Hematopoietic multipotent progenitor cell (in vitro differentiated cells): ENCODE measurements at places on chromosomes 5 and 9.

- DNase-seq: no peak
Measured at GRCh38 chr5:180495292-180495691, 1.1 kb downstream of the CNOT6 start.

- DNase-seq: no peak
Measured at GRCh38 chr9:126386088-126386487, 59.5 kb downstream of the MVB12B start.

DNA sequence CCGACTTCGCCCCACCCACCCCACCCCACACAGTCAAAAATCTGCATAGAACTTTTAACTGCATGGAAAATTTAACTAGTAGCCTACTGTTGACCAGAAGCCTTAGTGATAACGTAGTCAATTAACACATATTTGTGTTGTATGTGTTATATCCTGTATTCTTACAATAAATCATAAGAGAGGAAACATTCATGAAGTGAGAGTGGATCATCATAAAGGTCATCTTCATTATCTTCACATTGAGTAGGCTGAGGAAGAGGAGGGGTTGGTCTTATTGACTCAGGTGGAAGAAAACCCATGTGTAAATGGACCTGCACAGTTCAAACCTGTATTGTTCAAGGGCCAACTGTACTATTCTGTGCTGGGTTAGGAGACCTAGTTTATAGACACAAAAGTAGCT lies 31.4 kb downstream of the XPA start:
- no peak for DNase-seq

DNA sequence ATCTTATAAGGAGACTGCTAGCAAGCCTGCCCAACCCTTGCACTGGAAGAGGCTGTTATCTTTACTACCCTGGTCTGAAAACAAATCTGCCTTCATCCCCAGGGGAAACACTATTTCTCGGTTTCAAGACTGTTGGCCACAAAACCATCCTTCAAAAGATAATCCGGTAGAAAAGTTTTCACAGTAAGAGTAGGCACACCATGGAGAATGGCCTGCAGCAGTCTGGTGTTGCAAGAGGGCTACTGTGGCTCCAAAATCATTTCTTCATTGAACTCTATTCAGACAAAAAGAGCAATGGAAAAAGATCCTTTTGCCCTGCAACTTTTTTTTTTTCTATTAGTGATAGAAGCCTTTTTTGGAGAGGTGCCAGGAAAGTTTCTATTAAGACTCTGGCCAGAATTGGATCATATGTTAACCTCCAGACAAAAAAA lies 163.9 kb downstream of the ARHGEF28 start:
- DNase-seq: no peak

GRCh38 chr9:89376741-89377351 lies 58.5 kb downstream of the SECISBP2 start:
- DNase-seq: no peak

DNA sequence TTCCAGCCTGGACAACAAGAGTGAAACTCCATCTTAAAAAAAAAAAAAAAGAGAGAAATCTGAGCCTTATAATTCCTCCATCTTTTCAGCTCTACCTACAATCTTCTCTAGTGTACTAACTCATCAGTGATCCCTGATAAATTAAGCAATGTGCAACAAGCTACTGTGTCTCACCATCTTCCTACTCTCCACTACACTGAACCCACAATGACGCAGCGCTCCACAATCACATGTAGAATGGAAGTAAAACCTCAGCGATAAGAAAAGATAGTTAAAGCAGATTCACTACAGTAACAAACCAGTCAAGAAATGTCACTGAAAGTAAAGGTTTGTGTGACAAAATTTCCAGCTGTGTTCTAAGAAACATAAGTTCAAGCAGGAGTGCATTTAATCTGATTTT lies 13.5 kb downstream of the ABCA1 start:
- DNase-seq: no peak

GRCh38 chr5:138872841-138873465 lies 2.2 kb downstream of the LRRTM2 start:
- DNase-seq: no peak

GRCh38 chr9:123478967-123479602 lies 123.1 kb downstream of the CRB2 start:
- DNase-seq: no peak

DNA sequence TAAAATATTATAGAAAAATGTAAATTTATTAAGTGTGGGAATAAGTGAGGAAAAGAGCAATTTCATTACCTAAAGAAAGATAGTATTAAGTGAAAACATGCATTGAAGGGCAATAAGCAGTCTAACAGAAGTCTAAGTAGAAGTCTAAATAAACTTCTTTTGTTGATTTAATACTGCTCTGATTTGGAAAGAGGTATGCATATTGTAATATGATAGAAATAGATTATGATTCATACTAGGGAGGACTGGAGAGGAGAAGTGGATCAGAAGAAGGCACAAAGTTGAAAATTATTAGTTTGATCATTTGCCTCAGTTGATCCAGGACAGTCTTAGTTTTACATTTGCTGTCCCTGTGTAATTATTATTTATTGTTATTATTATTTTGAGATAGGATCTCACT lies 6.6 kb upstream of the ERBIN start:
- no peak for DNase-seq

DNA sequence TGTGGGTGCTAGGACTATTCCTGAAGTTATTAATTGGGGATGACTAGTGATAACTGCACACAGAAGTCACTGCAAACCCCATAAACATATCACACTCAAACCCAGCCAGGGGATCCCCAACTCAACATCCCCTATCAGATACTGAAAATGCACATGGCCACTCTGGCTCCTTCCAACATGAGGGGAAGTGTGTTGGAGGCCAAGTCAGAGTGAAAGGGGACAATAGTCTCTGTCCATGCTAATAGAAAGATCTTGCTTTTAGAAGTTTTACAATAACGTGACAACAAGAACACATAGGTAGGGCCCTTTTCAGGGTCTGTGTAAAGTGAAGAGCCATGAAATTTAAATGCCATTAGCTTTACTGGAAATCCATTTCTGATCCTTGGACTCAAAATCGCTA lies 98.8 kb upstream of the SEMA6A start:
- no peak for DNase-seq

DNA sequence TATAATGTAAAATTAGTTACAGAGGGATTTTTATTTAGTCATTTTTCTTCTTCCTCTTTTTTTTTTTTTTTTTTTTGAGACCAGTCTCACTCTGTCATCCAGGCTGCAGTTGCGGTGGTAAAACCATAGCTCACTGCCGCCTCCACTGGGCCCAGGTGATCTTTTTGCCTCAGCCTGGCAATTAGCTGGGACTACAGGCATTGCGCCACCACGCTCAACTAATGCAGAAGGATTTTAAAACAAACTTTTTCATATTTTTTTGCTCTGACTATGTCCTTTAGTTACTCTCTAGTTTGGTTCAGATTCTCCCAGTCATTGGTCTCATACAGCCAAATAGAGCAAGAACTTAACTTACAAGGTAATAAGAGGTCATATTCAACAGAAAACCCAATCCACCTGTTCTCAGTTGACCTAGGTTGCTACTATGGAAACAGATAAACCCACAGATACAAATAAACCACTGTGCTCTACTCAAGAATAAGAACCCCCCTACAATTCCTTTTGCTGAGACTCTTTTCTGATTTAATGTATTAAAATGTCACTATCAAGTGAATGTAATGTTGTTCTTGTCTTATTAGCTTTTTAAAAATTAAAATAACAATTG lies 50.1 kb upstream of the TTC39B start:
- DNase-seq: no peak

- DNase-seq: no peak
Measured at GRCh38 chr9:21841133-21841532, 38.7 kb downstream of the MTAP start.

DNA sequence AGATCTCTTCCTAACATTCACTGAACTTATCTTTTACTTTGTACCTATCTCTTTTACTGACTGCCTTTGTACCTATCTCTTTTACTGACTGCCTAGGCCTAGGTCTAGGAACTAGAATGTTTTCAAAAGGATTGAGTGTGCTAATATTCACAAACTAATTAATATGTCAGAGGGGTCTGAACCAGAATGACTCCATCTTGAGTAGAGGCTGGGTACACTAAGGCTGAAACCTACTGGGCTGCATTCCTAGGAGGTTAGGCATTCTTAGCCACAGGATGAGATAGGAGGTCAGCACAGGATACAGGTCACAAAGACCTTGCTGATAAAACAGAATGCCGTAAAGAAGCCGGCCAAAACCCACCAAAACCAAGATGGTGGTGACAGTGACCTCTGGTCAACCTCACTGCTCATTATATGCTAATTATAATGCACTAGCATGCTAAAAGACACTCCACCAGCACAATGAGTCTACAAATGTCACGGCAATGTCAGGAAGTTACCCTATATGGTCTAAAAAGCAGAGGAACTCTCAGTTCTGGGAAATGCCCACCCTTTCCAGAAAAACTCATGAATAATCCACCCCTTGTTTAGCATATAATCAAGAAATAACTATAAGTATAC lies 2.5 kb upstream of the RHOBTB3 start:
- DNase-seq: peak; percentile 23

- no peak for DNase-seq
Measured at GRCh38 chr9:136578626-136578914, 32.7 kb upstream of the NOTCH1 start.

- no peak for DNase-seq
Measured at GRCh38 chr5:178314961-178315820, 82.6 kb upstream of the PHYKPL start.

DNA sequence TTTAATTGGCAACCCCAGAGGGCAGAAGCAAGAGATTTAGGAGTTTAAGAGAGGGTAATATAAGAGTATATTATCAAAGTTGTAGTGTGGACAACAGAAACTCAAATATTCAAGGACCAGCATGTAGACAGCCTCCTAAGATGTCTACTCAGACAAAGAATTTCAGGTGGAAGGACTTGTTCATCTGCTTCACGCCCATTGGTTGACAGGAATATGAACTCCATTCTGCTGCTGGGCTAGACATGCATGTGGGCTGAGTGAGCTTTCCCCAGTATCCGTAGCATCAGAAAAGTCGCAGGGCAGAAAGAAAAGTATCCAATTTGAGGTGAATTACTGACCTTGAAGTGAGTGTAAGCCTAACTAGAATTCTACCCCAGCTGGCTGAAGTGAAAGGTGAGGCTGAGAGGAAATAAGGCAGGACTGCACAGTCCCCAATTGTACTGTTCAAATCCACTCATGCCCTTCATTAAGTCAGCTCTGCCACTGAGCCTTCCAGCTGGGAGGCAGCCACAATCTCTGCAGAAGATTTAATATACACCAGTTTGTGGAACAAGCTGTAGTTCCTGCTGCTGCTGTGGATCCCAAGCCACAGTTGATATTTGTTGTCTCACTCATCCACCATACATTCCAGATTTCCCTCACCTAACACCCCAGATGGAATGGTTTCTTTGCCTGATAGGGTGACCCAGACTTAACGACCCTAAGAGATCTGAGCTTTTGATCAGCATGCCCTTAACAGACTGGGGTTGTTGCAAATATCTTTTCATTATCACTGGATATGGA lies 41.2 kb downstream of the PDCD1LG2 start:
- DNase-seq: no peak

- DNase-seq: no peak
Measured at GRCh38 chr5:855771-856530, 5.2 kb upstream of the ZDHHC11 start.

DNA sequence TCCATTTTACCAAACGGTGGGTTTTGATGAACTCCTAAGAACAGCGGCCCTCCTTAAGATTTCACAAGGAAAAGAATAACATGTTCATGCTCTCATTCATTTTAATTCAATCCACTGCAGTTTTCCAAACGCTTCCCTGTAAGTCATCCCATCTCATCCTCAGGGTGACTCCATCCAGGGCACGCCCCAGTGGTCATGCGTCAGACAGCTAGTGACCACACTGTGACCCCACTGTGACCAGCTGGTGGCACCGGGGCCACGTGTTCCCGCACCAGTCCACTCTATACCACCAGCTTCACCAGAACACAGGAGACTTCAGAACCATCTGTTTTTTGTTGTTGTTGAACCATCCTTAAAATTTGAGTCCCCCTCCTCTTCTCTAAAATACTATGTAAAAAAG lies 14.3 kb downstream of the ATPSCKMT start:
- DNase-seq: no peak

GRCh38 chr5:168590666-168591065 lies 11.5 kb upstream of the PANK3 start:
- DNase-seq: no peak

GRCh38 chr5:103785569-103785968 lies 223.0 kb upstream of the NUDT12 start:
- DNase-seq: no peak

GRCh38 chr9:12163723-12164458 lies 529.3 kb upstream of the TYRP1 start:
- DNase-seq: no peak

DNA sequence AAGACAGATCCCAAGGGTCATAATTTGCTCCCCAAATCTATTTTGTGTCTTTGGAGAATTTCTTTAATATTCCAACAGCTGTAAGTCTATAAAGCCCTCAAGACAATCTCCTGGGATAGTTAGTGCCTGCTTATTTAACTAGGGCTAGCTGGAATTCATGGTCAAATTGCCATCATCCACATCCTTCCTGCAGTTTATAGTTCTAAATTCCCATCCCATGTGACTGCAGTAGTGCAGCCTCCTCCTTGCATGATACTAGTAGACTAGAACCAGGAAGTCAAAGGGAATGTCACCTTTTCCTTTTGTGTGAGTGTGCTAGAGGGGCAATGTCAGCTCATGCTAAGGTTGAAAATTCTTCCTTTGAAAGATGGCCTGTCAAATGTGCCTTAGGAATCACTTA lies 214.8 kb upstream of the PIK3R1 start:
- no peak for DNase-seq

- no peak for DNase-seq
Measured at GRCh38 chr9:134193912-134194535, 29.7 kb upstream of the RNU6ATAC start.

DNA sequence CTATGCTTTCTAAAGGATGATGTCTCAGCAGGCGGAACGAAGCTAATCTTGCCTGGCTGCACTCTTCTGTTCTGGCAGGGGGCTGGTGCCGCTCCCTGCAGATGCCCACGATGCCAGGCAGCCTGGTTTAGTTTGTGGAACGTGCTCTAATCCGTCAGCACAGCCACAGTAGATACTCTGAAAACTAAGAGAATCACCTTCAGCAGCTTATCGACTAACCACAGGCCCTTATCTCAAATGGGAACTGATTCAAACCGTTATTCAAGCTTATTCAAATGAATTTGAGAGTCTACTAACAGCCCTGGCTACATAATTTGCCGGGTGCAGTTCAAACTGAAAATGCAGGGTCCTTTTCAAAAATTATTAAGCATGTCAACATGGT lies 246.6 kb upstream of the ANKRD55 start:
- DNase-seq: no peak

- no peak for DNase-seq
Measured at GRCh38 chr5:60916646-60917045, 28.2 kb downstream of the ERCC8 start.

- DNase-seq: peak; percentile 7
Measured at GRCh38 chr5:72956324-72957140, 691 bp downstream of the FCHO2 start.

DNA sequence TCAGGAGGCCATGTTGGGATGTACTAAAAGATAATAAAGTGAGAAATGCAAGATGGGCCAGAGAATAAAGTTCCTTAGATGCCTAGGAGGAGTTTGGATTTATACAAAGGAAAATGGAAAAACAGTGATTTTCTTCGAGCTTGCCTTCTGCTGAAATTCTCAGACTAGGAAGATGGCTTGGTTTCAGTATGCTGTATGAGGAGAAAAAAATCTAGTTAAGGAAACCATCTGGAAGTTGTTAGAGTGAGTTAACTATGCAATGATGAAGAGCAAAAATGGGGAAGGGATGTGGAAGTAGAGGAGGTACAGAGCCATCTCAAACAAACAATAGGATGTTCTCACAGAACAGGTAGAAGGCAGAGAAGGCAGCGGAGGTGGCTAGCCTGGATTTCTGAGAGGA lies 162.9 kb upstream of the FTMT start:
- no peak for DNase-seq

GRCh38 chr5:109003928-109004327 lies 256.2 kb downstream of the FER start:
- no peak for DNase-seq
